Left kidney (tissue), 8 donors: ENCODE measurements at places on chromosomes 16 and 17. TPM values are rescaled to one million over a fixed set of nuclear protein-coding genes. Genes with fewer than 3 reads are reported as not detected.

OTOA gene
- polyA plus RNA-seq: 0.17 TPM

DOC2A gene
- polyA plus RNA-seq: 3.0 TPM

TNK1 gene
- 5.5 TPM for polyA plus RNA-seq

ENPP7 gene
- polyA plus RNA-seq: 4.7 TPM

STAC2 gene
- polyA plus RNA-seq: 3.5 TPM

ITGB3 gene
- 21.8 TPM for polyA plus RNA-seq

GRCh38 chr17:68297195-68297594 is 5.9 kb downstream of the ARSG start:
- no peak for DNase-seq

DNA sequence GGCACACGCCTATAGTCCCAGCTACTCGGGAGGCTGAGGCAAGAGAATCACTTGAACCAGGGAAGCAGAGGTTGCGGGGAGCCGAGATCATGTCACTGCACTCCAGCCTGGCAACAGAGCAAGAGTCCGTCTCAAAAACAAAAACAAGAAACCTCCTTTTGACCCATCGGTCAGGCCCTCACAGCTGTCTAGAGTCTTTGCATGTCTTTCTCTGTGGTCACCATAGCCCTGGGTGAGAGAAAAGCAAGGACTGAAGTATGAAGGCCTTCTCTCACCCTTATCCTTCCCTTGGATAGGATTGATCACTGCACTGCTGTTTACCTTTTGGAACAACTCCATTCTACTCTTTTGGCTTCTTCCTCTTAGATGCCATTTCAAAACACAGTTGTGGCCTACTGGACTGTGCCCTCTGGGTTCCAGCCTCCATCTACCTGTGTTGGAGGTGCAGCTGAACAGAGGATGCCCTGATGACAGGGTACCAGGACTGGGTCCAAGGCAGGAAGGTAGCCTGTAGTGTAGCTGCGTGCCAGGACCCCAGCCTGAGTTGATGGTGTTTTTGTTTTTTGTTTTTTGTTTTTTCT is 37.1 kb downstream of the LDHD start:
- DNase-seq: no peak

DNA sequence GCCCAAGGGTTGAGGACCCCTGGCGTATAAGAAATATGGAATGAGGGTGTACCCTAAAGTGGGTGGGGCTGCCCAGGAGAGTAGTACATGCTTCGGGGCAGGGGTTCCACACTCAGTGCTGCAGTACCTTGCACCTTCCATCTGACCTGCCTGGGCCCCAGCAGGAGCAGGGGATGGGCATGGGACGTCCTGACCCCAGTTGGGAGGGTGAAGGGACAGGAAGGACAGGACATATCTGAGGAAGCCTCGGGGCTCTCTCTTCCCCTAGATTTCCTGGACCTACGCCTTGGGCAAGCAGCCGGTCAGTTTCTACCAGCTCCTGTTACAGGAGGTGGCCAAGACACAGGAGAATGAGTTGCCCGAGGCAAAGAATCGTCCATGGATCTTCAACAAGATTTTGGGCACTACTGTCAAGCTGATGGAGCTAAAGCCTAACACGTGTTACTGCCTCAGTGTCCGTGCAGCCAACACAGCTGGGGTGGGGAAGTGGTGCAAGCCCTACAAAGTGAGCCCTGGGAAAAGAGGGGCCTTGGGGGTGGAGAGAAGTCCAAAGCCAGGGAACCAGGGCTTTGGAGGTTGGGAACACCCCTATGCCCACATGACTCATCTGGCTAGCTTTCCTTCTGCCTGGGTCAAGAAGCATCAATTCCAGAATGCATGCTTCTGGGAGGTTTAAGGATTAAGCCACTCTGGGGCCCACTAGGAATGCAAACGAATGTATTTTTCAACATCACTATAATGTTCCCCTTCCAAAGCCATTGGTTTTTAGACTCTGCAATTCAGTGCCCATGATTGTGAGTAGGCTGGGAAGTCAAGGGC is 7.9 kb downstream of the FNDC8 start:
- DNase-seq: no peak

GRCh38 chr17:10875430-10875851 is 37.6 kb upstream of the PIRT start:
- peak; percentile 65 for DNase-seq

GRCh38 chr16:49545741-49546448 is 172.3 kb downstream of the C16orf78 start:
- DNase-seq: no peak

DNA sequence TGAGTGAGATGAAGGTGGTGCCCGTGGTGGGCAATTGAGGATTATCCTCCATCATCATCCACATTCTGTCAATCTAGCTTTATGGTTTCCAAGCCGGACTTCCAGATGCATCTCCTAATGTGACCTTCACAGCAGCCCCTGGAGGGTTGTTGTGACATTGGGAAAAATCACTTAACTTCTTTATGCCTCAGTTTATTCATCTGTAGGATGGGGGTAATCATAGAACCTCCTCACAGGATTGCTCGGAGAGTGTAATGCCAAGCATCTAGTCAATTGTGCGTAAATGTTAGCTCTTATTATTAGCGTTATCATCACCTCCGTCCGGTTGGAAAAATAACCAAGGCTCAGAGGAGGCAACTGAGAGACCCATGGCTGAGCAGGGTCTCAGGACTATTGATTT is 214.0 kb downstream of the CCDC182 start:
- no peak for DNase-seq

- DNase-seq: no peak
These were observed 236.8 kb downstream of the MSI2 start for GRCh38 chr17:57493171-57493570.

DNA sequence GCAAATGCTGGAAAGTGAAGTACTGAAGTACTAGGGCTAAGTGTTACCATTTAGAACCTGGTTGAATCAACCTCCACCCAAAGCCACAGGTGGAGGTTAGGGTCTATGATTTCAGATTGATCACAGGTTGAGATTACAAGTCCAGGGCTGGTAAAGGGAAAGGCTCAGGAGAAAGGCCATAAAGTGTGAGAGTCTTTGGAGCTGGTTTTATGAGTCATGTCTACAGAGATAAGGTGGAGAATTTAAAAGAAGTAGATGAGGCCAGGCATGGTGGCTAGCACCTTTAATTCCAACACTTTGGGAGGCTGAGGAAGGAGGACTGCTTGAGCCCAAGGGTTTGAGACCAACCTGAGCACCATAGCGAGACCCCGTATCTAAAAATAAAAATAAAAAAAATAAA is 221.7 kb upstream of the CDH11 start:
- DNase-seq: no peak

DNA sequence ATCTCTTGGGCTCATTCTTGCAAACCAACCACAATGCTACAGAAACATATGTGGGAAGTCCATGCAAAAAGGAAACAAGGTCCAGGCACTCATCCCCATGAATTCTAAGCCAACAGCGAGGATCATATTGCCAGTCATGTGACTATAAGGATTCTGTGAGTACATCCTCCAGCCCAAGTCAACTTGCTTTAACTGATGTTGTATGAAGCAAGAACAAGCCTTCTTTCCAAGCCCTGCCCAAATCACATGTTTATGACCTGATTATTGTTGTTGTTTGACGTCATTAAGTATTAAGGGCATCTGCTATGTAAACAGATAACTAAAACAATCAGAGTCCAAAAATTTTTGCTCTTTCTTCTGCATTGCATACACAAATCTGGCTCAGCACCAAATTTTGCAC is 78.2 kb upstream of the MON1B start:
- no peak for DNase-seq

GRCh38 chr16:28891964-28892890 is 13.9 kb downstream of the ATP2A1 start:
- DNase-seq: no peak

- DNase-seq: no peak
These were observed 1.0 kb upstream of the ARMC5 start for GRCh38 chr16:31458073-31458843.

DNA sequence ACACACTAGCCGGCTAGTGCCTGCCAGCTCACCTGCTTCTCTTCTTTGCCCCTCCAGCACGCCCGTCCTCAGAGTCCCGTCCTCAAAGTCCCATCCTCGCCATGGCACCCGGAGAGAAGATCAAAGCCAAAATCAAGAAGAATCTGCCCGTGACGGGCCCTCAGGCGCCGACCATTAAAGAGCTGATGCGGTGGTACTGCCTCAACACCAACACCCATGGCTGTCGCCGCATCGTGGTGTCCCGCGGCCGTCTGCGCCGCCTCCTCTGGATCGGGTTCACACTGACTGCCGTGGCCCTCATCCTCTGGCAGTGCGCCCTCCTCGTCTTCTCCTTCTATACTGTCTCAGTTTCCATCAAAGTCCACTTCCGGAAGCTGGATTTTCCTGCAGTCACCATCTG is 3.6 kb downstream of the SCNN1G start:
- no peak for DNase-seq

DNA sequence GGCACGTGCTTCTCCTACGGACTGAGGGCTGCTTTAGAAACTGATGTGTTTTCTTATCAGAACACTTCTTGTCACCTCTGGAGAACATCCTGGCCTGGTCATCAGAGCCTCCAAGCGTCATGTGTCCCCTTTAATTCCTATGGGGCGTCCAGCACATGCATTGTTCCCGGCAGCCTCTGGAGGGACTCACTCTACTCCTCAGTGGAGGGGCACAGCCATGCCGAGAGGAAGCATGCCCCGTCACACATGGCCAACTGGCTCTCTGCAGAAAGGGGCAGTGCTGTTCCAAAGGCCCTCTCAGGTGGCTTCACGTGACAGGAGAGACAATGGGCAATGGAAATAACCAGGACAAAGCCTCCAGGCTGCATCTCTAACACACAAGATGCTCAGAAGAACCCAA is 31.8 kb downstream of the CDRT15L2 start:
- no peak for DNase-seq

DNA sequence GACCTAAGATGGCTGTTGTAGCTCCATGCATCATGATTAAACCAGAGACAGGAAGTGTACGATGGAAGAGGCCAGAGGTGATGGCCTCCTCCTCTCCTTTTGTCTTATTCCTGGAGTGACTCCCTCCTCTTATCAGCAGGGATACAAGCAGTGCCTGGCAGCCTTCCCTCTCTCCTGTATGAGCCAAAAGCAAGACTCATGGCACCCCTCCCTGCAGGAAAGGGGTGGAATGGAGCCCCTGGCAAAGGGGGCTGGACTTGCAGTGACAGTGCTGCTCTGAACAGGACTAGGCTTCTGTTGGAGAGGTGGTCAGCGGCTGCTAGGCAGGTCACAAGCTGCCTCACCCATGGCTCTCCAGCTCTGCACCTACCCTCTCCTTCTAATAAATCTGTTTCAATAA is 8.4 kb downstream of the TXNL4B start:
- no peak for DNase-seq

GRCh38 chr17:60110586-60110985 is 31.9 kb upstream of the HEATR6 start:
- no peak for DNase-seq

- no peak for DNase-seq
These were observed 87.6 kb downstream of the USP31 start for GRCh38 chr16:23061669-23062068.
